ENCODE measurements at places on chromosomes 6 and 20.

DNA sequence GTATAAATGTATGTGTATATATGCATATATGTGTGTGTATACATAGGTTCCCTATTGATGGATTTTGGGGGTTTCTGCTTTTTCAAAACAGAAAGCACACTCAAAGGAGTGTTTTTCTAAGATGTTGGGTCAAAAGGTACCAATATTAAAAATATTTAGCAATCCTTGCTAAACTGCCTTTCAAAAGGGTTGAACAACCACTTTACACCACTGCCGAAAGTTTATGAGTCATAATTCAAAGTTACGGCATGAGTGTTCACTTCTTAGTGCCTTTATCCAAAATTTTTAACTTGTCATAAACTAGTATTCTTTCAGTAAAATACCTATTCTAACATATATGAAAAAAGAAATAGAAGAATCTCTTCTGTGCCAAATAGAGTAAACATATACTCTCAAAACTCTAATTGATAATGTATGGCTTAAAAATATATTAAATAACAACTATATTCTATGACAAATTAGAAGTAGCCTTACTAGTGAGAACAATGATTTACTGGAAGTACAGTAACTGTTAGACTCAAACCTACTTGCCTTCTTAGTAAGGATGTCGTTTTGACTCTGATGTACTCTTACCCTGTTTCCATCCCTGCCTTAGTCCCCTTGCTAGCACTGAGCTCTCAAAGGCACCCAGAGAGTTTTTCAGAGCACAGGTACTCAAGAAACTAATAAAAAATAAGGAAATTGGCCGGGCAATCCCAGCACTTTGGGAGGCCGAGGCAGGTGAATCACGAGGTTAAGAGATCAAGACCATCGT is 136.1 kb downstream of the INSM1 start:
- DNase-seq, result no peak

GRCh38 chr6:154197196-154197860 is 158.3 kb downstream of the OPRM1 start:
- no peak for DNase-seq

DNA sequence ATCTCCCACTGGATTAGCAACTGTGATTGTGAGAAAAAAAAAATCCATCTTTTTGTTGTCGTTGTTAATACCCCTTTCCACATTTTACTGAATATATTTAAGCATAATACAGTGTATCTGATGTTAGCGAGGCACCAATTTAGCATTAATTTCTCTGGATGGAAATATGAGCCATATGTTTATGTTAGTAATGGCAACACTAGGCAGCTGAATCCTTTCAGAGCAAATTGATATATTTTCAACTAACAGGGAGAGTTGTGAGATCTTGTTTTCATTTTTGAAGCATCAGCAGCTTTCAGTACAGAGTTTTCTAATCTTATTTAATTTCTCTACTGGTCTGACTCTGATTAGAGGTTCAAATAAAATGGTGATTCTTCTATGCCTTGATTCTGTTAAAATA is 84.8 kb upstream of the HDAC2 start:
- DNase-seq, result no peak

DNA sequence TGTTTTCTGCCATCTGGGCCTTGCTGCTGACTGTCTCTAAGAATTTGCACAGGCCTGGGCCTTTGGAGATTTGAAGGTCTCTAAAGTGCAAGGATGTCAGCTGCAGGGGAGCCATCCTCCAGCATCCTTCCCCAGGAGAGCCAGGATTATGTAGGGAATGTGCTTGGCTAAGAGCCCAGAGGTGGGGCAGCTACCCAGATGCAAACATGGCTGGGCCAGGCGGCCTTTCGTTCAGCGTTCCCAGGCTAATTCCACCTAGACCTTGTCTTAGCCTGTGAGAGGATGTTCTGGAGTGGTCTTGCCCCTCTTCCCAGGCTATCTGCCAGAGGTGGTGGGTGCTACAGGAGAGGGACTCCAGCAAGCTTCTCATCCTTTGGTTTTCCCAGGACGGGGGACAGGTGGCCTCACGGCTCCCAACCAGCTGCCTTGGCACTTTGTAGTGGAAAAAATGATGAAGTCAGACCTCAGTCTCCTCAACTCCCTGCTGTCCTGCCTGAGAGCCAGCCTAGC is 7.7 kb upstream of the PTGIS start:
- DNase-seq, result no peak

DNA sequence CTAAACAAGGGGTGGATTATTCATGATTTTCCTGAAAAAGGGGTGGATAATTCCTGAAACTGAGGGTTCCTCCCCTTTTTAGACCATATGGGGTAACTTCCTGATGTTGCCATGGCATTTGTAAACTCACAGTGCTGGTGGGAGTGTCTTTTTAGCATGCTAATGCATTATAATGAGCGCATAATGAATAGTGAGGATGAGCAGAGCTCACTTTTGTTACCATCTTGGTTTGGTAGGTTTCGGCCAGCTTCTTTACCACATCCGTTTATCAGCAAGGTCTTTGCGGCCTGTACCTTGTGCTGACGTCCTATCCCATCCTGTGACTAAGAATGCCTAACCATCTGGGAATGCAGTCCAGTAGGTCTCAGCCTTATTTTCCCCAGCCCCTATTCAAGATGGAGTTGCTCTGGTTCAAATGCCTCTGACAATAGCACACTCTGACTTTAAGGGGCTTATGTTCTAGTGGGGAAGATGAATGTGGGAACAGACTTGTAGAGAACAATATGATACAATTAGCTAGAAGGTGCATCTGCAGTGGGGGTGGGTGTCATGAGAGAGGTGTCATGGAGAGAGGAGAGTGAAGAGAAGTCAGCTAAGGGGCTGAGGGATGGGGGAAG is 4.2 kb upstream of the GPR31 start:
- DNase-seq, result no peak
